ENCODE measurements at places on chromosomes 3 and 15.

DNA sequence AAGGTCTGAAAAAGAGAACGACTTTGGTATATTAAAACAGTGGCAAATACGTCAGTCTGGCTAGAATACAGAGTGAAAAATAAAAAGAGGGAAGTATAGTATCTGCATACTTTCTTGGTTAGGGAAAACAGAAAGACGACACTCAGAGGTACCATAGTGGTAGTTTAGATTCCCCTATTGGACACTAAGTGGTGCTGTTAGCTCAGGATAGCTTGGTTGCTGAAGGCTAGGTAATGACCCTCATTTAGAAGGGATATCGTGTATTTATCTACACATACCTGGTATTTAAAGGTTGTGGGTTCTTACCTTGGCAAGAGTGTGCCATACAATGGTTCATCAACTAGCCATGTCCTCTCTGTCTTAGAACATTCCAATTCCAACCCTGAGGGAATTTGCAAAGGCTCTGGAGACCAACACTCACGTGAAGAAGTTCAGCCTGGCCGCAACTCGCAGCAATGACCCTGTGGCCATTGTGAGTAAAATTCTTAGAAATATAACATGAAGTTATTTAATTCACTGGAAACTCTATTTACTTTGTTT, 31.0 kb downstream of the TMOD2 start:
- no peak for DNase-seq

DNA sequence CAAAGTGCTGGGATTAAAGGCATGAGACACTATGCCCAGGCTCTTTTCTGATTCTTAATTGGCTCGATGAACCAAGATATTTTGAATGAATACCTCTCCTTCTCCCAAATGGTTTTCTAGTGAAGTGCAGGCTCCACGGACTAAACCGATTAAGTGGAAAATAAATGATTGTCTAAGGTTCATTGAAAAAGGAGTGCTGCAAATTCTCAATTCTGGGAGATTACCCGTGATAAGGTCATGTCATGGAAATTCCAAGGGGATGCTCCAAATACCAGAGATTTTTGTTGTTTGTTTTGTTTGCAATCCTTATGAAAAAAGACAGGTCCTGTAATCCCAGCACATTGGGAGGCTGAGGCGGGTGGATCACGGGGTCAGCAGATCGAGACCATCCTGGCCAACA, 406.9 kb upstream of the TBL1XR1 start:
- DNase-seq = no peak

- no peak for DNase-seq
These were observed 379.6 kb downstream of the MECOM start for GRCh38 chr3:169283951-169284350.

GRCh38 chr15:85649372-85649771, 145.4 kb downstream of the KLHL25 start:
- peak; percentile 61 for DNase-seq

DNA sequence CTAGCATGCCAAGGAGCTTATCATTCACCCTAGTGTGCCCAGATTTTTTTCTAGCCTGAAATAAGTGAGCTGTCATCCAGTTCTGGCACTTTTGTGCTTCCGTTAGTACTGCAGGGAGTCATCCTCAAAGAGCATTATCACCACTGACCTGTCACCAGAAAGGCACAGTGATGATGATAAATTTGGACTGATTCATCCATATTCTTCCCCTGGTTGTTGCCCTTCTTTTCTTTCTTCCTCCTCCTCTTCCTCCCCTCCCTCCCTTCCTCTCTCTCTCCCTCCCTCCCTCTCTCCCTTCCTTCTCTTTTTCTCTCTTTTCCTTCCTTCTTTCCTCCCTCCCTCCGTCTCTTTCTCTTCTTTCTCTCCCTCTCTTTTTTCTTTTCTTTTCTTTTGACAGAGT, 21.3 kb downstream of the SLC35G2 start:
- DNase-seq = no peak

- no peak for DNase-seq
These were observed 121.9 kb downstream of the CHST2 start for GRCh38 chr3:143241481-143241951.

GRCh38 chr3:81778678-81779182, 17.3 kb upstream of the GBE1 start:
- DNase-seq = no peak

GRCh38 chr3:108393128-108393900, 97.0 kb downstream of the HHLA2 start:
- DNase-seq = no peak

DNA sequence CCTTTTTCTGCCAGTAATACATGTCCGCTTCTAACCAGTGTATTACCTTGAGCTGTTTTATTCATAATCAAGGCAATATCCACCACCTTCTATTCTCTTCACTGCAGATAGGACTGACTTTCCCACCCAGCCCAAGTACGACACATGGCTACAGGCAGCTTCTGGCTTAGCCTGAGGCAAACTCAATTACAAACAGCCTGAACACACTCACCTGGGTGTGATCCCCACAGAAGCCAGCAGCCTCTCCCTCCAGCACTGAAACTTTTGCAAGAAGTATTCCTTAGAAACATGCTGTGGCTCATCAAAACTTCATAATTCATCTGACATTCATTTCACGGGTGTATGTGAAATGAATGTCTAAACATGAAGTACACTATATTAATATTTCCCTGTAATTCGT, 13.5 kb upstream of the KCNMB3 start:
- DNase-seq = no peak

Data from CD4-positive, alpha-beta T cell treated with Interleukin-4 for 1 hour (primary cell).